ENCODE measurements at places on chromosomes 16 and 17.

- no peak for DNase-seq
Observed at GRCh38 chr16:14125000-14125681, 54.0 kb downstream of the MRTFB start.

DNA sequence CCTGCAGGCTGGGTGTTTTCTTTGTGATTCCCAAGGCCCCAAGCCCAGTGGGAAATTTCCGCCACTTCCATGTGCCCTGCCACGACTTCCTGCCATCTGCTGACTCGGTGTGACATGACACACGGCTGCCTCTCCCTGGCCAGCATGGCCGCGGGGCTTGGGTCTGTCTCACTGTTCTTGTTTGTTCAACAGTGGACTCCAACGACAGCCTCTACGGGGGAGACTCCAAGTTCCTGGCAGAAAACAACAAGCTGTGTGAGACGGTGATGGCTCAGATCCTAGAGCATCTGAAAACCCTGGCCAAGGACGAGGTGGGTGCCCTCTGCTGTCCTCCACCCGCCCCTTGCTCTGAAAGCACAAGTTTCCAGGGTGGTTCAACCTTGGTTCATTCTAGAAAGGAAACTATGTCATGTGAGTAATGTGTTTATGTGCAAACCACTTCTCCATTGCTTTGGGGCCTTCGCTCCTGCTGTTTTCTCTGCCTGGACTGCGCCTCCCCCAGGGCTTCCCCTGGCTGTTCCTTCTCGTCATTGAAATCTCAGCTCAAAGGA, 26.8 kb downstream of the KNOP1 start:
- no peak for DNase-seq

DNA sequence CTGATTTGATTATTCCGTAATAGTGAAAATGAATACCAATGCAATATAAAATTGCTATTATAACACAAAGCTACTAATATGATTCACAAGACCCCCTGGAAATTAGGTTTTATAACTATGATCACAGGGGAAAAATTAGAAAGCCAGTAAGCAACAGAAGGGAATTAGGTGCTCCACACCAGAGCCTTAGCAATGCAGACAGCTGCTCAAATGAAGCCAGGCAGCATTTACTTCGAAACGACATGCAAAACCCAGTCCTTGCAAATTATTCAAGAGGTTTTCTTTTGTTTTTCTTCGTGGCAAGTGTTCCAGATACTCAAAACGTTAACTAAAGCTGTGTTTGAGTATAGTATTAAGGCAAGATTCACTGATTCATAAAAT, 47.9 kb downstream of the TOX3 start:
- no peak for DNase-seq

DNA sequence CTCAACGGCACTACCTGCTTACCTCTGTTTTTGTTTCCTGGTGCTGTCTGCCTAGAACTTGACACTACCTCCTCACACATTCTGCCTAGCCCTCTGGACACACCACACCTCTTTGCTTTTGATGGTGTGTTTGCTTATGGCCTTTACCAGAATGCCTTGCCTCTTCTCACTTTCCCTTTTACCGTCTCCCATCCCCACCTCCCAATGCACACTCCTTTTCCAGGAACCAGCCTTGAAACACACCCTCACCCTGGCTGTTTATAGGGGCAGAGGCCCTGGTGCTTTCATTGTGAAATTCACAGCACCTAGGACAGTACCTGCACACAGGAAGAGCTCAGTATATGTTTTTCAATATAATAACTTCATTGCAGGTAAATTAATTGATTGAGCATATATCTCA, 56.2 kb downstream of the MAP2K6 start:
- DNase-seq, result no peak

GRCh38 chr17:75317671-75318070, 28.4 kb upstream of the SLC25A19 start:
- no peak for DNase-seq

GRCh38 chr17:61397086-61397842, 2.4 kb upstream of the TBX2 start:
- no peak for DNase-seq

- DNase-seq, result no peak
Observed at GRCh38 chr17:78820841-78821240, 19.8 kb downstream of the USP36 start.

- DNase-seq, result no peak
Observed at GRCh38 chr17:6572972-6573370, 16.6 kb upstream of the PITPNM3 start.

DNA sequence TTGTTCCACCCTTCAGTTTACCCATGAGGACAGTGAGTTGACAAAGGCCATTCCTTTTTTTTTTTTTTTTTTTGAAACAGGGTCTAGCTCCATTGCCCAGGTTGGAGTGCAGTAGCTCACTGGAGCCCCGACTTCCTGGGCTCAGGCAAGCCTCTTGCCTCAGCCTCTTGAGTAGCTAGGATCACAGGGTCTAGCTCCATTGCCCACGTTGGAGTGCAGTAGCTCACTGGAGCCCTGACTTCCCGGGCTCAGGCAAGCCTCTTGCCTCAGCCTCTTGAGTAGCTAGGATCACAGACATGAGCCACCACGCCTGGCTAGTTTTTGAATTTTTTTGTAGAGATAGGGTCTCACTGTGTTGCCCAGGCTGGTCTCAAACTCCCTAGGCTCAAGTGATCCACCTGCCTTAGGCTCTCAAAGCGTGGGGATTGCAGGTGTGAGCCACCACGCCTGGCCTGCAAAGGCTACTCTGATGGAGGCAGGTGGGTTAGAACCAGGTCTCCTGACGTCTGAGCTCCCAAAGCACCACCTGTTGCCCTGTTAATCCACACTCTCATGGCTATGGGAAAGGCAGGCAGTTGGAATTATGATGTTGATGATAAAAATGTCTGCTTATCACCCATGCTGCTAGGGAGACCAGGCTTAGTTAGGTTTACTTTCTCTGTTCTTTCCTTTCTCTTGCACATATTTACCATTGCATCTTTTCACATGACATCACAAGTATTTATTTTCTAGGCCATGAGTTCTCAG, 65.2 kb downstream of the KSR1 start:
- DNase-seq, result no peak

- DNase-seq, result no peak
Observed at GRCh38 chr16:70788668-70789594, 12.0 kb downstream of the VAC14 start.

DNA sequence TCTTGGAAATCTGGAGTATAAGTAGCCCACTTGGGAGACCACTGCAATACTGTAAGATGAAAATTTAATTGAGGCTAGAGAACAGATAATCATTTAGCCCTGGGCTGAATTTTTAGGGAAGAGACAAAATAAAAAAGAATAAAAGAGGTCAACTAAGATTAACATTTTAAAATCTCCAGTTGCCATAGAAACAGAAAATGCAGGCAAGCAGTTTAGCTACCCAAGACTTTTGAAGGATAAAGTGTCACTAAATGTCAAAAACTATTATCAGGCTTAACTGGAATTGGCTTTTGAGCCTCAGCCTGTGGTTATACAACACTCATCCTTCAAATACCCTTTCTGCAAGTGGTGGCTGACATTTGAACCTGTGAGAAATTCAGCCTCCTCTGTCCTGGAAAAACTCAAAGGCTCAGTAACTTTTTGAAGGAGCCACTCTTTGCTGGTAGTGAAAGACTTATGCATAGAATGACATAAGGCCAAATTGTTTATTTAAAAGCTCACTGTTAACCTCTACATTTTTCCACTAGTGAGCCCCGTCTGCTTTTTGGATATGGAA, 220.7 kb upstream of the KCNJ16 start:
- DNase-seq, result no peak

GRCh38 chr17:65155622-65156021, 18.5 kb downstream of the RGS9 start:
- DNase-seq, result no peak

GRCh38 chr16:86519007-86519648, 8.8 kb downstream of the FOXF1 start:
- DNase-seq, result no peak

DNA sequence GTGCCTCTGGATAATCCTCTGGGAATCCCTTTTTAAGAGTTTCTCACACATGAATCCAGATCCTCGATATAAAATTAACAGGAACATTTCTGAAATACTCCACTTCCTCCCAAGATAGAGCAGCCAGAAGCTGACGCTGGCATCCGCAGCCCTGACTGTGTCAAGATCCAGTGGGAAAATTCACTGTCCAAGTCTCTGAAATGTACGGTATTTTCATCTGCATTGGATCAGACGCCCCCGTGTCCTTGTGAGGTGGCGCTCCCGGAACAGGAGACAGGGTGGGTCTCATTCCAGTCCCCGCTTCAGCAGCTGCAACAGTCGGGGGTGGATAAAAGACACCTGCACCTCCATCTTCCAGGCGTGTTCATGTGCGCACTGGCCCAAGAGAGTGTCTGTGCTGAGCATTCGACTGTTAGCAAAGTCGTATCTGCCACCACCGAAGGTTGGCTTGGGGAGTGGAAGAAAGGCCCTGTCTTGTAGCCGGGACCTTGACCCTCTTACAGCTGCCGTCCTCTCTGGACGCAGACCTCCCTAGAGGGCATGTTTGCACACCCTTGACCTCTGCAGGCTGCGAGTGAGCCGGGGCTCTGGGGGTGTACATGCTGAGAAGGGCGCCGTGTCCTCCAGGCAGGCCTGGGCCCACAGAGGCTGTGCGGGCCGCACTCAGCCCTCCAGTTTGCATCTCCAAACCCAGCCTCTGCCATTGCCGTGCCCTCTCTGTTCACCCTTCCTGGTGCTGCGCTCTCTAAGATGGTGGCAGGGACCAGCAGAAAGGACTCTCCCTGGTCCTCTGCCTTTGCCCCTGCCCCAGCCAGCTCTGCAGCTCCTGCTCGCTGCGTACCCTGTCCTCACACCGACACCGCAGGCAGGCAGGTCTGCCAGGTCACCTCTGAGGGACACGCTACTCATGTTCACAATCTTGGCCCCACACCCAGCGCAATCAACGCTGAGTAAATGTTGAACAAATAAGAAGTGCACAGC, 72.0 kb upstream of the CHMP6 start:
- DNase-seq, result no peak
